ENCODE measurements at places on chromosomes 2 and 18. TPM values are rescaled to one million over a fixed set of nuclear protein-coding genes. Genes with fewer than 3 reads are reported as not detected.

The DTYMK gene
- 13.1 TPM for total RNA-seq

The CEP76 gene
- 11.2 TPM for total RNA-seq

The HTR2B gene
- 1.1 TPM for total RNA-seq

DNA sequence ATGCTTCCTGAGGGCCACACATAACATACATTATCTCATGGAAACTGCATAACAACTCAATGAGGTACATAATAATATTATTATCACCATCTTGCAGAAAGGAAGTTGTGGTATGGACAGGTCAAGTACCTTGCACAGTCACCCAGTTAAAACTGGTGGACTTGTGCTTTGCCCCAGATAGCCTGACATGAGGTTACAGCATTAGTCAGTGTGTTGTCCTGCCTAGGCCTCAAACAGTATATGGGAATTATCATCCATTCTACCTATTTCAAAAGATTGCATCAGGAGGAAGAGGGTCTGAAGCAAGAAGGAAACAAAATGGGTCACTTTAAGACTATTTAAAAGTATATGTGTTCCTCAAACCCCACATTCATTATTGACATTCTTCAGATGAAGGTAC is 5.4 kb upstream of the ANTXR1 start:
- DNase-seq: no peak

- DNase-seq: no peak
Observed at GRCh38 chr18:70221156-70221914, 15.8 kb upstream of the RTTN start.

- no peak for DNase-seq
Observed at GRCh38 chr2:180775711-180776110, 204.7 kb upstream of the UBE2E3 start.

GRCh38 chr2:214574084-214574781 is 163.4 kb downstream of the VWC2L start:
- no peak for DNase-seq

GRCh38 chr2:8000870-8001269 is 681.0 kb upstream of the ID2 start:
- no peak for DNase-seq

- no peak for DNase-seq
Observed at GRCh38 chr18:24022161-24022560, 7.6 kb downstream of the TTC39C start.

GRCh38 chr2:127142663-127143630 is 36.0 kb upstream of the BIN1 start:
- DNase-seq: no peak

GRCh38 chr2:47243596-47244323 is 88.7 kb upstream of the STPG4 start:
- DNase-seq: no peak

Data from spinal cord (tissue), 10 donors.